ENCODE measurements at places on chromosomes 11 and 22.
A peak's percentile ranks its signal among the peaks of the same experiment; 100 is the strongest.

DNA sequence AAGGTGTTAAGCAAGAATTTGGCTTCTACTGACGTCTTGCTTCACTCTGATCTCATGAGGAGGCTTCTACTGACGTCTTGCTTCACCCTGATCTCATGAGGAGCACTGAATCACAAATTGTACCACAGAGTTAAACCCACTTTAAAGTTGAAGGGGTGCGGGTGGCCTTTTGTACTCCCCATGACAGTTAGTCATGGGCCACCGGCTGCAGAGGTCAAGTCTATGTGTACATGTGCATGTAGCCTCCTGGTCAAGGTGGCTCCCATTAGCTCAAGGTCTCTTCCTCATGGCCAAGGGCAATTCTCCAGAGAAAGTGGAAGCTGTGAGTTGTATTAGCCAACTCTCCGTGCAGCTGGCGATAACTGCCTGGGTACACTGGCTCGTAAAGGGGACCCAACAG, 23.1 kb upstream of the FZD4 start:
- DNase-seq: no peak

DNA sequence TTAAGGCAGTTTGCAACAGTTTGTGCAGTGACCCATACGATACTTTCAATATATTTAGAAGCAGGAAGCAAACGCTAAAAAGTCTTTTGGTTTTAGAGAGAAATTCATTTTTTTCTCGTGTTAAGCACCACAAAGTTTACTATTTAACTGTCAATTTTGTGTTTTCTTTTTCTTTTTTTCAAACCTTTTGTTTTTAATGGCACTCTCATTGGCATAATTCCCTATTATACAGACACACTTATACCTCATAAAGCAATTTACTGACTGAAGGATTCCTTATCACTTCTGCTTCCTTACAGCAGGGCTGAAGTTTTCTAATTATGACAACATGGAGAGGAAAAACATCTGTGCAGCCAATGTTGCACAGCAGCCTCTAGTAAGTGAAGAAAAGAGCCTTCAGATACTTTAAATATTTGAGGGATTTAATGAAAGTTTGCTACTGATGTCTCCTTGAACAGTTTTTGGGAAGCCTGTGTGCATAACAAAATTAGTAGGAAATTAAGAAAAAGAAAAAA, 2191.2 kb downstream of the LRRC4C start:
- no peak for DNase-seq

DNA sequence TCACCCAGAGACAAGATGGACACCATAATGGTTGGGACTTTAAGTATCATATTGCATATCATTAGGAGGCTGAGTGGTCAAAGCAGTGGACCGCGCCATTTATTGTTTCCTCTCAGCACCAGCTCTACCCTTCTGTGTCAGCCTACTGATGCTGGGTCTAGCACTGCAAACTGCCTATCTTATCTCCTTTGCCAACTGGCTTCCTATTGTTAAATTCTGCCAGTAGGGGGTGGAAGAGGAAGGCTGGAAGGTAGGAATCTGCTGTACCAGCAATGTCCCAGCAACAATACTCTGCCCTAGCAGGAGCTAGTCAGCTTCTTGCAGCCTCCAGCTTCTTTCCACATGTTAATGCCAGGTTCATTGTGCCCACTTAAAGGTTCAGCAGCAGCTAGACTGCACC, 367.1 kb upstream of the PDGFD start:
- no peak for DNase-seq

DNA sequence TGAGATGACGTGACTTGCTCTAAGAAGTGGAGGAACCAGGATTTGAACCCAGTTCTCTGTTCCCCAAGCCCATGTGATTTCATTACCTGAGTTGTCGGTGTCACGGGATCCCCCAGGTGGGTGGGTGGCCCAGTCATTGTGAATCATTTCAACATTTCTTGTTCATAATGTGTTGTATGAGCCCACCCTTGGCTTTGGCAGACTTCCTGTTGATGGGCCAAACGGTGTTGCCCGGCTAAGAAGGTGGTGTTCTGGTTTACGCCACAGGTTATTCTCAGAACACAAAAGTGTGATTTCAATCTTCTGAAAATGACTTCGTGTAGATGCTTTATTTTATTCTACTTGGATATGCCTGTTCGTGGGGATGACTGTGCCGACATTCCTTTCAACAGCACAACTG, 21.6 kb upstream of the ST14 start:
- DNase-seq: no peak

DNA sequence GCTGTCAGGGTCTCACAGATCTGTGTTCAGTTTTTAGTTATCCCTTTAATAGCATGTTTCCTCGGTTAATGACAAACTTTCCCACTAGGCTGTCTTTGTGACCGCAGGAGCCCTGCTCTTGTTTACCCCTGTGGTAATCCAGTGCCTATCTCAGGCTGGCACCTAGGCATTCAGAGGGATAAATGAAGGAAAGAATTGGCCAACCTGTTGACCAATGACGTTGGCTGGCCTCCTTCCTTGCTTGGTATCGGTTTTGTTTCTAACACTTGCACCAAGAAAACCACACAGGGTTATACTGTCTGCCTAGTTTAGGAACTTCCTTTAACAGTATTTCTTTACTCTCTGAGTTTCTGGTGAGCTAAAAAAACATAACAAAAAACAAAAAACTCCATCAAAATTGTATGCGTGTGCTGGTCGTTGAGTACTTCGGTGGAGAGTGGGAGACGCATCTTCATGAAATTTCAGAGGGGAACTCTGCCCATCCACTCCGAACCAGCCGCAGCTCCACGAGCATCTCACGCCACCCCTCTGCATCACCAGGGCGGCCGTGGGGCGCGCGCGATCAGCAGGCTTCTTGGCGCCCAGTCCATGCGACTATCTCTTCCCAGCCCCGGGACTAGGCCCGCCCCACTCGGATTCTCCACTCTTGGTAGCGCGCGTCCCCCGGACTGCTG, 563 bp upstream of the ENDOD1 start:
- peak; percentile 50 for DNase-seq

DNA sequence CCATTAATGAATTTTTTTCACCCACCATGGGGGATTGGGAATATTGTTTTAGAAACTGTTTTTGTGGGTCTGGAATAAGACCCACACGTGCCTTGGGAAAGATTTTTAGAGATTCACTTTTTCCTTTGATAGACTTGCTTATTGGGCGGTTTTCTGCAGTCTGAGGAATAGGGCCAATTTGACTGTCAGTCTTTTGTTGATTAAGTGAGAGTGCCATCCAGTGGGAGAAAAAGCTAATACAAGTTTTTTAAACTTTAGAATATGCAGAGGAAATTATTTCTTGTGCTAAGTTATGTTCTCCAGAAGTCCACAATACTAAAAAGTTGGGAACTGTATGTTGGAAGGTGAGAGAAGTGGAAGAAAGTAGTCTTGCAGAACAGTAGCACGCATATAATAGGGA, 56.1 kb downstream of the PRMT3 start:
- DNase-seq: peak; percentile 25

- no peak for DNase-seq
Measured at GRCh38 chr11:90639461-90639993, 416.7 kb upstream of the CHORDC1 start.

GRCh38 chr11:10397226-10397987, 57.7 kb upstream of the AMPD3 start:
- no peak for DNase-seq

- DNase-seq: peak; percentile 48
Measured at GRCh38 chr11:122741613-122742300, 86.2 kb downstream of the UBASH3B start.

GRCh38 chr11:61657566-61658290, 22.5 kb upstream of the DAGLA start:
- no peak for DNase-seq

GRCh38 chr22:17135153-17135760, 14.1 kb upstream of the TMEM121B start:
- no peak for DNase-seq

- DNase-seq: no peak
Measured at GRCh38 chr22:27213766-27214581, 556.6 kb downstream of the MIAT start.

GRCh38 chr11:87743007-87743406, 432.2 kb downstream of the RAB38 start:
- peak; percentile 2 for DNase-seq

GRCh38 chr11:111548525-111548924, 8.0 kb downstream of the LAYN start:
- no peak for DNase-seq

DNA sequence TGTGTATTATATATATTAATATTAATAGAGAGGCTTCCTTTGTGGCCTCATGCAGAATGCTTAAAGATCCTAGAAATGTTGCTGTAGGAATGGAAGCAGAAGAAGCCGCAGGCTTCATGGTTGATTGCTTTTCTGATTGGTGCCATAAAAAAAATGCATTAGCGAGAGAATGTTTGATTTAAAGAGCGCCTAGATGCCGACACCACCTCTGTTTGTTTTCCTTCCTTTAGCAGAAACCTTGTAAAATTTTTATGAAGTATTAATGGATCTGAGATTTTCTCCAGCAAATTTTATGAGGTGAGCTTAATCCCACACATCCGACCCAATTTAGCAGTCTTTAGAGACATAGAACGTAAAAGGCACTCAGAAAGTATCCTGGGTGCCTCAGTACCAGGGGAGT, 587.5 kb downstream of the NTM start:
- no peak for DNase-seq

GRCh38 chr22:39184586-39185577, 32.4 kb upstream of the CBX7 start:
- DNase-seq: no peak

DNA sequence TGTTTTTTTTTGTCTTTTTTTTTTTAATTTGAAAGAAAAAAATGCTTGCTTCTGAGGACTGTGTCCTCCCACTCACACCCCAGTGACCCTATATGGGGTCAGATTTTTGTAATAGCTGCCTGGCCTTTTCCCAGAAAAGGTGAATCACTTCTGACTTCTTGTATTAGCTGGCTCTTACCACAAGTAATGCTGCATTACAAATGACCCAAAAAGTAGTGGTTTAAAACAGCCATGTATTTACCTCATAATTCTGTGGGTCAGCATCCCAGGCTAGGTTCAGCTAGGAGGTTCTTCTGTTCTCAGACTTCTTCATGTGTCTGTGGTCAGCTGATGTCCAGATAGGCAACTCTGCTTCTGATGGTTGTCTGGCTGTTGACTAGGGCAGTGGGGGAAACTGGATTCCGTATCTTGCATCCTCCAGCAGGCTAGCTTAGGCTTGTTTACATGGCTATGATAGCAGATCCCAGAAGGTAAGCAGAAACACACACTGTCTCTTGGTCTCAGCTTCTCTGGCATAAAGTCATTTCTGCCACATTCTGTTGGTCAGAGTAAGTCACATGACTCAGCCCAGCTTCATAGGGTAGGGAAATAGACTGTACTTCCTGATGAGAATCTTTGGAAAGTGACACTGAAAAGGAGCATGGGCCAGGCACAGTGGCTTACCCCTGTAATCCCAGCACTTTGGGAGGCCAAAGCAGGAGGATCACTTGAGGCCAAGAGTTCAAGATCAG, 19.5 kb downstream of the LHFPL7 start:
- no peak for DNase-seq

- peak; percentile 26 for DNase-seq
Measured at GRCh38 chr11:30128269-30128932, 102.4 kb upstream of the FSHB start.

- DNase-seq: no peak
Measured at GRCh38 chr11:67370351-67371076, 2.9 kb downstream of the CLCF1 start.

GRCh38 chr22:50683994-50684371, 11.4 kb downstream of the SHANK3 start:
- DNase-seq: no peak

GRCh38 chr11:2778630-2779498, 79.1 kb upstream of the KCNQ1OT1 start:
- peak; percentile 91 for DNase-seq

Measured in cerebellar cortex (tissue), 1 donor.